IMR-90 (cell line): ENCODE measurements at places on chromosomes 7 and 10. TPM values are rescaled to one million over a fixed set of nuclear protein-coding genes. Genes with fewer than 3 reads are reported as not detected.

ADAM8 gene
- 0.74 and 0.90 TPM in 2 replicates for polyA plus RNA-seq

C1QL3 gene
- polyA plus RNA-seq: not detected in 2 replicates

SFMBT2 gene
- polyA plus RNA-seq: 0.53 and 0.70 TPM in 2 replicates

PPP1R17 gene
- not detected in 2 replicates for polyA plus RNA-seq

C7orf25 gene
- polyA plus RNA-seq: 3.2 and 4.5 TPM in 2 replicates

- DNase-seq: no peak
These were observed 47.8 kb upstream of the NKX2-3 start for GRCh38 chr10:99484626-99485581.

- no peak for DNase-seq
These were observed 76.6 kb upstream of the ABI1 start for GRCh38 chr10:26937371-26937770.

DNA sequence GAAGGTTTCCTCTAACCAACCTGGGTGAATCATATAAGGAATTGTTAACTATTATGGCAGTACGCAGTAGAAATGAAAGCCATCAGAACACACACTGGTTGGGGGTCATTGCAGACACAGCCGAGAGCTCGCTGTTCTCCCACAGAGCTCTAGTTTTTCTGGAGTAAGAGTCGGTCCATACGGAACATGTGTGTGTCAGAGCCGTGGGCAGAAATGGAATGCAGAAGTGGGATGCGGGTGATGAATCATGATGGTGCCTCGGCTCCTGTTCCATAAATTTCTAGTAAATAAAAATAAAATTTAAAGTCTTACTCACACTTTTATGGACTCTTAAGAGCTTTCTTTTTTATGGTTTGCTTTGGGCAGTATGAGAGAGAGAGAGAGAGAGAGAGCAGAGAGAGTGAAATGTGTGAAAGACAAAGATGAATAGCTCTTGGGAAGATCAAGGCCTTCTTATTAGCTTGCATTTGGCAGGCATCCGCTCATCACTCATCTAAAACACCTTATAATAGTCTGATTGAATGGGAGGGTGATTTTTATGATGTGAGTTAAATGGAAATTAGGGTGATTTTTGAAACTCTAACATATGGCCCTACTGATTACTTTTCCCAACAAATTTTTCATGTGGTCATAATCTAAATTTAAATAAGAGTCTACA is 98.8 kb upstream of the PFKP start:
- DNase-seq: peak; percentile 67

- DNase-seq: peak; percentile 75
These were observed 39.7 kb upstream of the TNKS2 start for GRCh38 chr10:91758303-91759146.

DNA sequence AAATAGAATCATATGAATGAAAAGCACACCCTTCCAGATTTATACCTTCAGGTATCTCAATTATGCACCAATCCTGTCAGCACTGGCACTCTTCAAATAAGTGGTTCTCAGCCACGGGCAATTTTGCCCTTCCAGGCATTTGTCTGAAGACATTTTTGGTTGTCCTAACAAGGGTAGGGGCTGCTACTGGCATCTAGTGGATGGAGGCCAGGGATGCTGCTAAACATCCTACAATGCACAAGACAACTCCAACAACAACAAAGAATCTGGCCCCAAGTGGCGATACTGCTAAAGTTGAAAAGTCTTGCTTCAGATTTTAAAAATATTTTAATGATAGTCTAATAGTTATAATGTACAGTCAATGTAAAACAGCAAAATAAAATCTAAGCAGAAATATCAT is 16.1 kb downstream of the CCDC186 start:
- DNase-seq: no peak

DNA sequence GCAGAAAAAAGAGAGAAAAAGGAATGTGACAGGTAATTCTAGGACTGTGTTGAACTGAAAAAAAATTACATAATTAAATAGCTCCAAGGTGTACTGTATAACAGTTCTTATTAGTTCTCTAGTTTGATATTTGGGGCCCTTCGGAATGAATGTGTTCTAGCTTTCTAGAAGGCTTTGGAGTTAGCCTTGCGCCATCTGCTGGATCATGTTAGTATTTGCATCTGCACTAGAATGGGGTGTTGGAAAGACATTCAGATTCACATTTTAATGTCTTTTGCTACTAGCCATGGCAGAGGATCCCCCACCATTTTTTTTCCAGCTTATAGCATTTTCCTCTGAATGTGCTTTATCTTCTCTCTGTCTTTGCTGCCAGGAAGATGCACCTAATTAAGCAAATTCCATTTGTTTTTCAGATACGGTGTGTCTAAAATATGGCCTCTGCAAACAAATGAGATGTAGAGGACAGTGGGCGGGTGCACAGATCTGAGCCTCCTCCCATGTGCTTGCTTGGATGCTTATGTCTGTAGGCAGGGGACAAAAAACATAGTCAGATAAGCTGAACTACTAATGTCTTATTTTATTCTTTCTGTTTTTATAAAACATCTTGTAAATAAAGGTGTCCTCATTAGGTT is 238.5 kb downstream of the PHF14 start:
- DNase-seq: peak; percentile 66

GRCh38 chr10:16717622-16718395 is 99.4 kb downstream of the RSU1 start:
- DNase-seq: peak; percentile 76

GRCh38 chr7:33781796-33782195 is 123.5 kb upstream of the BMPER start:
- DNase-seq: no peak

- peak; percentile 78 for DNase-seq
These were observed 10.4 kb downstream of the VCL start for GRCh38 chr10:74008212-74008731.

DNA sequence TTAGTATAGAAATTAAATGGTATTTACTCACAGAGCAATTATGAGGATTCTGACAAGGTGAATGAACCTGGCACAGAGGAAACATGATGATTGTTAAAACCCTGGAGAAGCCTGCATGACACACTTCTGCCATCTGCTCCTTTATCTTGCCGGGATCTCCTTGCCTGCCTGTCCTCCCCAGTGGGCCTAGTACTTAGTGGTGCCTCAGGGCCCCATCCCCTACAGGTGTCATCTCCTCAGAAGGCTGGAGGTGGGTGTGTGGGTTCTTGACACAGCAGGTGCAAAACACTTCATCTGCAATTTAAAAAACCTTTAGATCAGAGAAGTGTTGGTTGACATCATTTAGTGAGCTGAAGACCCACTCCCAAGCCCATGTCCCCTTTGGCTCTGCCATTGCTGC is 261.2 kb downstream of the ADRA2A start:
- DNase-seq: no peak

DNA sequence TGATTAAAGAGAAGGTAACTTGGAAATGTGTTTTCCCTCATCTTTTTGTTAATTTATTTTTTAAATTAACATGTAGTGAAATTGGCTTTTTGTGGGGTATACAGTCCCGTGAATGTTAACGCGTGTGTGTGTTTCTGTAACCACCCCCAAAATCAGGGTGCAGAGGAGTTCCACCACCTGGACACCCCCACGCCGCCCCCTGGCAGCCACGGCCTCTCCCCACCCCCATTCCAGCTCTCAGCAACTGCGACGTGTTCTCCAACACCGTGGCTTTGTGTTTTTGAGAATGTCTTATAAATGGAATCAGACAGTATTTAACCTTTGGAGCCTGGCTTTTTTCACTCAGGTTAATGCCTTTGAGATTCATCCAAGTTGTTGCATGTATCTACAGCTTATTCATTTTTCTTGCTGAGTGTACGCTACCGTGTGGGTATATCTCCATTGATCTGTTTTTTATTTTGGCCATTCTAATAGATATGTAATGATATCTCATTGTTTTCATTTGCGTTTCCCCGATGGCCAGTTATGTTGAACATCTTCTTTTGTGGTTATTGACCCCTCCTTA is 218.8 kb downstream of the EBF3 start:
- no peak for DNase-seq

GRCh38 chr10:103896225-103896624 is 21.8 kb downstream of the STN1 start:
- DNase-seq: peak; percentile 46
